ENCODE measurements at places on chromosomes 6 and 20. TPM values are rescaled to one million over a fixed set of nuclear protein-coding genes. Genes with fewer than 3 reads are reported as not detected.

FNDC11 gene
- 0.29 TPM for total RNA-seq

KCNK16 gene
- total RNA-seq, result not detected

SLC17A9 gene
- total RNA-seq, result 57.8 TPM

PDRG1 gene
- 15.0 TPM for total RNA-seq

NOL4L gene
- total RNA-seq, result 24.5 TPM

CD109 gene
- 5.0 TPM for total RNA-seq

CST5 gene
- total RNA-seq, result not detected

- H3K27ac ChIP-seq, result no peak overlapping the region
- peak overlapping the region; percentile 75 for H3K4me3 ChIP-seq
- no peak for DNase-seq
Observed at GRCh38 chr6:163412341-163412740, 2.2 kb upstream of the QKI start.

DNA sequence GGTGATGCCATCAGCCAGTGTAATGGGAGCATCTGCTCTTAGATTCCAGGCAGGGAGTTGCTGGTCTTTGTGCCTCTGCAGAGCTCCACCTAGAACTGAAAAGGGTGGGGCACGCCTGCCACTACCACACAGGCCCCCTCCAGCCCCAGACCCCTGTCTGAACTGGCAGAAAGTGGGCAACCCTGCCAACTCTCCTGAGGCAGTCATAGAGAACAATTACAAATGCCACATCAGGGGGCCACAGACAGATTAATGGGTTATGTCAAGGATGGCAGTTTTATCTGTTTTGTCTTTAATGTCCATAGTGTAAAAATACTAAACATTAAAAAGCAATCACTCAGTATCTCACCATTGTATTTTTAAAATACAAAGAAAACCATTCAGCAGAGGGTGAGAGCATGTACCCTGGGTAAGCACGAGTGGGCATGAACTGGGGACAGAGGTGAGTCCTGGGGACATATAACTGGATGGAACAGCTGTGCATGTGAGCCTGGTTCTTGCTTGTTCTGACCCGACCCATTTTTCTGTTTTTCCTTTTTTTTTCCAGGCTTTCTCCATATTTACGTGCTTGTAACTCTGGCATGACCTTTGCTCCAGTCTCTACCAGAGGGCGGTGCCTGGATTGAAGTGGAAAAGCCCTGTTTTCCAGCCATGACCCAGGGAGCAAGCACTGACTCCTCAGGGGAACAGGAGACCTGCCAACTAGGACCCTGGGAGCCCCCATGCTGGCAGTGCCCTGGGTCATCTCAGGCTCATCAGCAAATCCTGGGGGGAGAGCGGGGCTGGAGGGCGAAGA lies 8.2 kb downstream of the TRAF3IP2 start:
- H3K36me3 ChIP-seq, result peaks cover 9% of the 10 kb centered on the region
- no peak overlapping the region for H3K4me3 ChIP-seq
- H3K27ac ChIP-seq, result no peak overlapping the region
- H3K4me1 ChIP-seq, result peaks cover 22% of the 10 kb centered on the region
- no peaks in the 10 kb centered on the region for H3K27me3 ChIP-seq

GRCh38 chr6:138231381-138231886 lies 13.1 kb upstream of the PBOV1 start:
- H3K4me3 ChIP-seq, result no peak overlapping the region
- H3K27me3 ChIP-seq, result peaks cover 6% of the 10 kb centered on the region
- H3K27ac ChIP-seq, result no peak overlapping the region

GRCh38 chr6:142903812-142904211 lies 41.2 kb downstream of the HIVEP2 start:
- peak overlapping the region; percentile 66 for H3K4me3 ChIP-seq
- peaks cover 76% of the 10 kb centered on the region for H3K4me1 ChIP-seq
- no peaks in the 10 kb centered on the region for H3K27me3 ChIP-seq
- DNase-seq, result no peak
- H3K27ac ChIP-seq, result peak overlapping the region; percentile 93
- H3K36me3 ChIP-seq, result peaks cover 29% of the 10 kb centered on the region

GRCh38 chr20:34443546-34443945 lies 72.7 kb upstream of the DYNLRB1 start:
- no peak overlapping the region for H3K27ac ChIP-seq
- H3K4me3 ChIP-seq, result no peak overlapping the region
- H3K4me1 ChIP-seq, result no peaks in the 10 kb centered on the region

GRCh38 chr20:53672484-53673129 lies 79.0 kb upstream of the ZNF217 start:
- no peak for DNase-seq
- peaks cover 11% of the 10 kb centered on the region for H3K4me1 ChIP-seq
- no peak overlapping the region for H3K4me3 ChIP-seq
- no peak overlapping the region for H3K27ac ChIP-seq
- no peaks in the 10 kb centered on the region for H3K36me3 ChIP-seq

GRCh38 chr6:3289664-3290055 lies 30.9 kb downstream of the PSMG4 start:
- no peaks in the 10 kb centered on the region for H3K36me3 ChIP-seq
- H3K4me1 ChIP-seq, result no peaks in the 10 kb centered on the region
- DNase-seq, result no peak
- no peak overlapping the region for H3K27ac ChIP-seq

- DNase-seq, result no peak
- no peak overlapping the region for H3K4me3 ChIP-seq
- no peaks in the 10 kb centered on the region for H3K36me3 ChIP-seq
- no peaks in the 10 kb centered on the region for H3K27me3 ChIP-seq
- H3K4me1 ChIP-seq, result no peaks in the 10 kb centered on the region
- no peak overlapping the region for H3K27ac ChIP-seq
Observed at GRCh38 chr6:34036357-34037069, 109.4 kb downstream of the GRM4 start.

DNA sequence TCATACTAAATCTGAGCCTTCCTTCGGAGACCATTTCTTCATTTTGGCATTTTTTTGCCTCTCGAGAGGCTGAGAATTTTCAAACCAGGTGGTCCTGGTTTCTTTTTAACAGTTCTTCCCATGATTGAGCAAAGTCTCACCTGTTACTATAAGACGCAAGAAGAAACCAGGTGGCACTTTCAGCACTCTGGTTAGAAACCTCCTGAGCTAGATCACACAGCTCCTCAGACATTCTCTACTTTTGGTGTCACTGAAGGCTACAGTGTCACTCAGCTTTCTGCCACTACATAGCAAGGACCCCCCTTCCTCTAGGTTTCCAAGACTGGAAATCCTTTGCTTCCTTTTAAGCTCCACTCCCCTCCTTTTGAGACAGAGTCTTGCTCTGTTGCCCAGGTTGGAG lies 7.3 kb downstream of the IFNGR1 start:
- no peak overlapping the region for H3K4me3 ChIP-seq
- H3K4me1 ChIP-seq, result peaks cover 27% of the 10 kb centered on the region
- no peaks in the 10 kb centered on the region for H3K27me3 ChIP-seq
- DNase-seq, result no peak
